Psoas muscle (tissue), 8 donors: ENCODE measurements at places on chromosomes 5 and 9. TPM values are rescaled to one million over a fixed set of nuclear protein-coding genes. Genes with fewer than 3 reads are reported as not detected.
A peak's percentile ranks its signal among the peaks of the same experiment; 100 is the strongest.

- H3K4me1 ChIP-seq: no peaks in the 10 kb centered on the region
- no peak for DNase-seq
- H3K27me3 ChIP-seq: no peaks in the 10 kb centered on the region
- no peaks in the 10 kb centered on the region for H3K36me3 ChIP-seq
- H3K27ac ChIP-seq: no peak overlapping the region
Measured at GRCh38 chr9:99197124-99197630, 24.6 kb downstream of the ALG2 start.

DNA sequence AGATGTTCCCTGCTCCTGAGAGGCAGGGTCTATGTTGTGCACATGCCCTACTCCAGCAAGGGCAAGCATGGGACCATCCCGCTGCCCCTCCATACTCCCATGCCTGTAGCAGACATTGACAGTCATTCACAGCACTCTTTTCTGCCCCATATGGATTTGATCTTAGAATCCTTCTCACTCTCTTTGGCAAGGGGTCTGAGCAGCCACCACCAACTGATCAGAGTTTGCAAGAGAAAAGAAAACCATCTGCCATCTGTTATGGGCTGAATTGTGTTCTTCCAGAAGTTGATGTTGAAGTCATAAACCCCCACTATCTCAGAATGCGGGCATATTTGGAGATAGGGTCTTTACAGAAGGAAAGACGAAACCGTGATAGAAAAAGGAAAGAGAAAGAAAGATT lies 315.1 kb upstream of the CLINT1 start:
- H3K4me1 ChIP-seq: no peaks in the 10 kb centered on the region
- no peak overlapping the region for H3K27ac ChIP-seq
- H3K4me3 ChIP-seq: no peak overlapping the region
- no peaks in the 10 kb centered on the region for H3K27me3 ChIP-seq

DNA sequence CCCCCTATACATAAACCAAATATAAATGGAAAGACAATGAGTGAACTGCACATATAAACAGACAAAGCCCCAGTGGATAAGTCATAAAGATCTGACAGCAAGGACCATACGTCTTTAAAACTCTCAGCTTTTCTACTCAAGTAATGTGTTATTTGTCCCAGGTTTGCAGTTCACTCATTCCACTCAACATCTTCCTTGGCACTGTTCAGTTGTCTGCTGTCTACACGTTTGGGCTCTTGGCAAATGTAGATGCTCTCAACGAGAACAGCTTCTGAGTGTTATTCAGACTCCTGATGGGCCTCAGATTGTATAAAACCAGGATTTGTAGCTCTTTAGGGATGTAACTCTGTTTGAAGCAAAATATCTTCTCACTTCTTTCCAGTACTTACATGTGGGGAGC lies 198.2 kb upstream of the SEMA6A start:
- DNase-seq: no peak
- H3K4me3 ChIP-seq: no peak overlapping the region
- no peaks in the 10 kb centered on the region for H3K36me3 ChIP-seq
- H3K27me3 ChIP-seq: no peaks in the 10 kb centered on the region

The SPINK7 gene
- not detected for total RNA-seq

GRCh38 chr9:105021917-105022316 lies 94.0 kb upstream of the ABCA1 start:
- no peaks in the 10 kb centered on the region for H3K27me3 ChIP-seq
- no peak for DNase-seq
- no peaks in the 10 kb centered on the region for H3K36me3 ChIP-seq
- no peak overlapping the region for H3K4me3 ChIP-seq
- H3K4me1 ChIP-seq: no peaks in the 10 kb centered on the region

The NR6A1 gene
- 1.2 TPM for total RNA-seq

The ANKS6 gene
- total RNA-seq: 3.4 TPM

DNA sequence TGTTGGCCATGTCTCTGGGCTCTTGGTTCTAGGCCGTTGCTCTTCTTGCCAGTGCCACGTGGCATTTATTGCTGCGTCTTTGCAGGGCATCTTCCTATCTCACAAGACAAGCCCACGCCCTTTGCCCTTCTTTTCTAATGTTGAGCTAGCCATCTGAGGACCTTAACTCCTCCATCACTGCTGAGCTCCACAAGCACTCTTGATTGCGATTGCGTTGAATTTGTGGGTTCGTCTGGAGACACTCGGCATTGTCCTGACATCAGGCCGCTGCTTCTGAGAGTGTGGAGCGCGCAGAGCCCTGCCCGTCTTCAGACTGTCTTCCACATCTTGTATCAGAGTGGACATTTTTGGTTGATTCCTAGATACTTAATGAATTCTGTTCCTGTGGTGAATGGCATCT lies 14.5 kb upstream of the FCN1 start:
- no peaks in the 10 kb centered on the region for H3K4me1 ChIP-seq
- no peak for DNase-seq
- no peaks in the 10 kb centered on the region for H3K36me3 ChIP-seq

GRCh38 chr5:171441246-171441791 lies 21.9 kb downstream of the FGF18 start:
- no peak for DNase-seq
- H3K4me1 ChIP-seq: no peaks in the 10 kb centered on the region
- no peak overlapping the region for H3K27ac ChIP-seq
- no peaks in the 10 kb centered on the region for H3K36me3 ChIP-seq

DNA sequence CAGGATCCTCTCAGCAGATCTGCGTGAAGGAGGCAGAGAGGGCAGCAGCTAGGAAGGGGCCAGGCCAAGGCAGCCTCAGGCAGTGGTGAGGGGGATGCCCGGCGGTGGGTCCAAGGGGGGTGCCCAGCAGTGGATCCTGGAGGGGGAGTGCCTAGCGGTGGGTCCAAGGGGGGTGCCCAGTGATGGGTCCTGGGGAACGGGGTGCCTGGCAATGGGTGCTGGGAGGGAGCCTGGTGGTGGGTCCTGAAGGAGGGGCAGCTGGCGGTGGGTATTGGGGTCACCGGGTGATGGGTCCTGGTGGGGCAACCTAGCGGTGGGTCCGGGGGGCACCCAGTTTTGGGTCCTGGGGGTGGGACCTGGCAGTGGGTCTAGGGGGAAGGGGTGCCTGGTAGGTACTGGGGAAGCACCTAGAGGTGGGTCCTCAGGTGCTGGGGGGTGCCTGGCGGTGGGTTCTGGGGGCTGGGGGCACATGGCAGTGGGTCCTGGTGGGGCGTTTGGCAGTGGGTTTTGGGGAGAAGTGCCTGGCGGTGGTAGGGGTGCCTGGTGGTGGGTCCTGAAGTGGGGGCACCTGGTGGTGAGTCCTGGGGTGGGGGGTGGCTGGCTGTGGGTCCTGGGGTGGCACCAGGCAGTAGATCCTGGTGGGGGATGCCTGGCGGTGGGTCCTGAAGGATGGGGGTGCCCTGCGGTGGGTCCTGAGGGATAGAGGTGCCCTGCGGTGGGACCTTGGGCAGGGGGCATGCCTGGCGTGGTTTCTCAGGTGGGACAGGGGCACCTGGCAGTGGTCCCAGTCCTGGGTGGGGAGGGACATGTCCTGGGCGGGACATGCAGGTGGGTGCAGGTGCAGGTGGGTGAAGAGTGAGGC lies 1.9 kb downstream of the LRRC14B start:
- DNase-seq: no peak
- H3K27ac ChIP-seq: peak overlapping the region; percentile 97
- peaks cover 55% of the 10 kb centered on the region for H3K4me1 ChIP-seq
- H3K4me3 ChIP-seq: peak overlapping the region; percentile 54

The HTR1A gene
- total RNA-seq: not detected

The IRX4 gene
- total RNA-seq: not detected

The LRRC70 gene
- total RNA-seq: 1.6 TPM

GRCh38 chr5:65971643-65972042 lies 45.3 kb downstream of the ERBIN start:
- H3K27ac ChIP-seq: peak overlapping the region; percentile 78
- no peaks in the 10 kb centered on the region for H3K36me3 ChIP-seq
- H3K4me1 ChIP-seq: peaks cover 76% of the 10 kb centered on the region
- H3K27me3 ChIP-seq: no peaks in the 10 kb centered on the region
- H3K4me3 ChIP-seq: no peak overlapping the region

- no peak for DNase-seq
- no peaks in the 10 kb centered on the region for H3K27me3 ChIP-seq
- peaks cover 6% of the 10 kb centered on the region for H3K4me1 ChIP-seq
- H3K36me3 ChIP-seq: no peaks in the 10 kb centered on the region
Measured at GRCh38 chr5:38562444-38563210, 6.2 kb upstream of the LIFR start.

DNA sequence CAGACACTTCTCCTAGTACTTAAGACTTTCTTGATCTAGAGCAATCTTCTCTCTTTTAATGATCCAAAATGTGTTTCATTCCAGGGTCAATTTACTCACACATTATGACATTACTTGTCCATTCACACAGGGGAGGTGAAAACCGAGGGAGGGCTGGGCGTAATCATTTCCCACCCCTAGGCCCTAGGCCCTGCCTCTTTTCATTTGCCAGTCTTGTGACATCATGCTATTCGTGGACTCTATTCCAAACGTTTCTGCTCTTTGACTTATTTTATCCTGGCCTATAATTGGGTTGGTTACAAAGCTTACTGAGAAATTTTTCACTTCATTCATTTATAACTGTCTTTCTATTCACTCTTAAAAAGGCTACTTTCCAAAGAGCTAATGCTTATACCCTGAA lies 2.4 kb downstream of the DCAF12 start:
- H3K4me3 ChIP-seq: peak overlapping the region; percentile 83
- H3K27ac ChIP-seq: peak overlapping the region; percentile 47
- no peaks in the 10 kb centered on the region for H3K27me3 ChIP-seq
- H3K4me1 ChIP-seq: peaks cover 31% of the 10 kb centered on the region

The PMPCA gene
- 57.6 TPM for total RNA-seq

The PLEKHG4B gene
- total RNA-seq: not detected

The ITK gene
- 1.0 TPM for total RNA-seq

GRCh38 chr9:95206143-95206542 lies 111.4 kb downstream of the FANCC start:
- no peaks in the 10 kb centered on the region for H3K36me3 ChIP-seq
- no peak for DNase-seq
- H3K27ac ChIP-seq: no peak overlapping the region
- no peaks in the 10 kb centered on the region for H3K27me3 ChIP-seq

DNA sequence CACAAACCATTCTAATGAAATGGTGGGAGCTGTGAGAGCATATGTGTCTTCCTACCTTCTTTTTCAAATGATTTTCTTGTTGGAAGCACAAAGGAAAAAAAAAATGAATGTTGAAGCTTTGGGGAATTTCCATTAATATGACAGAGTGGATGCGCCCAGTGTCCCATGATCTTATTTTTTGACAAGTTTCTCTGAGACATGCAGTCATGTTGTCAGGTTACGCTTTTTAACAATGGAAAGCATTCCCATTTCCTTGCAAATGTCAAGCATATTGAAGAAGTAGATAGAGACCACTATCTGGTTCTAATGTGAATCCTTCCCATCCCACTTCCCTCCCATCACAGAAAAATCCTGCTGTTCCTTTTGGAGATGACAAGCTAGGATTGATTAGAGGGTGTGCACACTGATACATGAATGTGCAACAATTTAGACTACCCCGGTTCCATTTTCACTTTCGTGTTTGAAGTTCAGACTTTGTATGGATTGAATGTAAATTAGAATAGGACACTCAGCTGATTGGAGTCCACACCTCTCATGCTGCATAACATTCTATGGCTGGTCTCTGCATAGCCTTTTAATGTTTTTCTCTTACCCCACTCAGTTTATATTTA lies 919.4 kb downstream of the TLE4 start:
- H3K36me3 ChIP-seq: no peaks in the 10 kb centered on the region
- no peak overlapping the region for H3K27ac ChIP-seq
- no peak for DNase-seq
- H3K27me3 ChIP-seq: no peaks in the 10 kb centered on the region

The COMMD10 gene
- 21.8 TPM for total RNA-seq

DNA sequence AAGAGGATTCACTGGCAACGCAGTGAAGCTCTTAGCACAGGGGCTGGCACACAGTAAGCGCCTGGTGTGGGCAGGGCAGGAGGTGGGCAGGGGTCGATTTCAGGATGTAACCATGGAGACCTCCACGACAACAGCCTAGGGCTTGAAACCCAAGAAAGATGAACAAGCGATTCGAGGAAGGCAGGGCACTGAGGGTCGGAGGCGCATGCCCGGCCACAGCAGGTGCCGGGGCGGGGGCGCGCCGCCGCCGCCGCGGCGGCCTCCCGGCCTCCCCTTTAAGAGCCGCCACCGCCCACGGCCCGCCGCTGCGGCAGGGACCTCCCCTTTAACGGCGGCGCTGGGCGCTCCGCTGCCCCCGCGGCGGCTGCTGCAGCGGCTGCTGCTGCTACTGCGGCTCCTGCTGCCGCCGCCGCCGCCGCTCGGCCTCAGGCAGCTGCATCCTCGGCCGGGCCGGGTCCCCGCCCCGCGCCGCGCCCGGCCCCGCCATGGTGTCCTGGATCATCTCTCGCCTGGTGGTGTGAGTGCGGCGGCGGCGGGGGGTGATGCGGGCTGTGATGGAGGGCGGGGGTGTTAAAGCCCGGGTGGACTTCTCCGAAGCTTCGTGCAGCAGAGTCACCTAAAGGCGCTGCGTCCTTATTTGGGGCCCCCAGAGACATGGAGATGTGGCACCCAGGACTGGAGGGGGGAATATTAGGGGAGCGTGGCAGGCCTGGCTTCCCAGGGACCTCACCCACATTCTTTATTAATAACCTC lies at the start of gene REEP2:
Gene REEP2 (plus strand): TSS at position 334 of the 753 bp plus-strand sequence. CDS start 152 bp downstream, at position 486.
- no peaks in the 10 kb centered on the region for H3K27me3 ChIP-seq
- peaks cover 13% of the 10 kb centered on the region for H3K4me1 ChIP-seq
- peaks cover 37% of the 10 kb centered on the region for H3K36me3 ChIP-seq
- peak within 1 kb of the TSS; percentile 64 for H3K4me3 ChIP-seq
- H3K27ac ChIP-seq: peak within 1 kb of the TSS; percentile 46
- DNase-seq: peak; percentile 71

DNA sequence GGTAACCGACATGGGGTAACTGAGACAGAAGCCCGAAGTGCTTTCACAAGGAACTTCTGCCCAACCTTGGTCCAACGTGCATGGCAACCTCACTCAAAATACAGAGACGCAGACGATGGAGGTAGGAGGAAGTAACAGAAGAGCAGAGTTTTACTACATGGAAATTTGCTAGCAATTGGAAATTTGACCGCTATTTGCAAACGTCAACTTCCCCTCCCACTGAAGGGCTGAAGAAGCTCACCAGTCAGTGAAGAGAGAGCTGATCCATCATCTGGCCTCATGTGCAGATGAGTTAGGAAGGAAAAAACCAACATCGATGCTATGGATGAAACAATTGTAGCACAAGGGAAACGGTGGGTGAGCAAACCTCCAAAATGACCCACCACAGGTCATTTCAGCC lies 196.7 kb downstream of the RGS3 start:
- H3K27me3 ChIP-seq: no peaks in the 10 kb centered on the region
- no peak for DNase-seq
- H3K4me3 ChIP-seq: no peak overlapping the region
- H3K4me1 ChIP-seq: peaks cover 21% of the 10 kb centered on the region
- no peaks in the 10 kb centered on the region for H3K36me3 ChIP-seq
- H3K27ac ChIP-seq: no peak overlapping the region

DNA sequence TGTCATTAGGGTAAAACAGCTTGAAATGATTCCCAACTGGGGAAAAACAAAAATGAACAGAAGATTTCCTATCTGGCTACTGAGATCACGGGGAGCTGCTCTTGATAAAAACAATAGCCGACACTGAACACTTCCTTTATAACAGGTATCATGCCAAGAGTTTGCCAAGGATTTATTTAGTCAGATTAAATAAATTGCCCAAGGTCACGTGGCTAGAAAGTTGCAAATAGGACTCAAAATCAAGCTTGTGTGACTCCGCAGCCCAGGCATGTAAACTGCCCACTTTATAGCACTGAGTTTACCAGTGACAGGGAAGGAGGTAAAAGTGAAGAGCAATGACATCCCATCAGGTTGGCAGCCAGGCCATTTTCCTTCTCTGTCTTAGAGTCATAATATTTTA lies 120.7 kb upstream of the ZNF618 start:
- H3K4me3 ChIP-seq: no peak overlapping the region
- no peaks in the 10 kb centered on the region for H3K36me3 ChIP-seq
- no peak for DNase-seq

The MARCOL gene
- total RNA-seq: not detected
